K562 (cell line): ENCODE measurements at places on chromosomes 16 and 17. TPM values are rescaled to one million over a fixed set of nuclear protein-coding genes. Genes with fewer than 3 reads are reported as not detected.

- DNase-seq: peak; percentile 90
Observed at GRCh38 chr16:667780-668518, at the start of gene RHOT2. Gene RHOT2 (plus strand): TSS chr16:668132. CDS start chr16:668200, 68 bp downstream.

PRDM7 gene
- not detected in 2 replicates for polyA plus RNA-seq

GRCh38 chr16:81514568-81515258 is 70.1 kb downstream of the CMIP start:
- no peak for DNase-seq

DNA sequence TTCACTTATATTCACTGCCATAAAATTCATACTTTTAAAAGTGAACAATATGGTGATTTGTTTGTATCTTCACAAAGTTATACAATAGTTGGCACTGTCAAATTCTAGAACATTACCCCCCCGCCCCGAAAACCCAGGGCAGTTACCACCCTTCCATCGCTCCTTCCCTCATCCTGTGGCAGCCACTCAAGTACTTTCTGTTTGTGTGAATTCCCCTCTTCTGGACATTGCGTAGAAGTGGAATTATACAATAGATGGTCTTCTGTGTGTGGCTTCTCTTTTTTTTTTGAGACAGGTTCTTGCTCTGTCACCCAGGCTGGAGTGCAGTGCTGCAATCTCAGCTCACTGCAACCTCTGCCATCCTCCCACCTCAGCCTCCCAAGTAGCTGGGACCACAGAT is 58.6 kb downstream of the SPECC1 start:
- no peak for DNase-seq

DNA sequence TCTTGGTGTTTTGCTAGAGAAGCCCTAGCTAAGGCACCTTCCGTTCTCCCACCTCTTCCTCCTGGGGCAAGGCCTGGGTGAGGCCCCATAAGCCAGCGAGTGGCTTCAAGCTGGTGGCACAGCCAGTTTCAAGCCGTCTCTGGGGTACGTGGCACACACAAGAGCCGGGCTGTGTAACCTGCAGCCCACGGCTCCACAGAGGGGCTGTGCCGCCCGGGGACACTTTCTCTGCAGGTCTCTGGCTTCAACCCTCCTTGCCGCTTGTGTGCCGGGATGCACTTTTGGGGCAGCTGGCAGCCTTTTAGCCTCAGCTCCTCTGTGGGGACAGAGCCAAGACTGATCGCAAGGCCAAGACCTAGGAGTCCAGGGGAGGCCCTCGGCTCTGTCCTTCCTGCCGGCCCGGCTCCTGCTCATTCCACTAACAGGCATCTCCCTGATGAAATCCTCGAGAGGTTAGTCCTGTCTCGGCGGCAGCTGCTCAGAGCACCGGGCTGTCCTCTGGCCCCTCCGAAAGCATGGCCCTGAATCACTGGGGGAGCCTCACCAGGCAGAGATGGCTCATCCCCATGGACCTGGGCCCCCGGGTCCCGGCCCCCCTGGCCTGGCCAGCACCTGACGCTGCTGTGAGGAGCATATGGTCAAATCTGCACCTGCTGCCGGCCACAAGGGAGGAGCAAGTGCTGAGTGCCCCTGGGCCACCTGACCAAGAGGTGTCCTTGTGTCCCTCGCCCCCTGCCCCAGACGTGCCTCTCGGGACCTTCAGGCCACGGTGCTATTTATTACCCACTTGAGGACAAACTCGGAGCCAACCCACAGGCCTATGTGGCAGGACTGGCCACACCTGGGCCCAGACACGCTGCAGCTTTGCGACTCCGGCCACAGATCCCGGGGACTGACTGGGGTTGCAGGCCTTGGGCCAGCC is 98.5 kb downstream of the METRNL start:
- no peak for DNase-seq

CSH2 gene
- not detected in 2 replicates for polyA plus RNA-seq

- peak; percentile 24 for DNase-seq
Observed at GRCh38 chr16:28839899-28840298, 6.2 kb downstream of the TUFM start.

EXOC3L1 gene
- not detected in 2 replicates for polyA plus RNA-seq

DNA sequence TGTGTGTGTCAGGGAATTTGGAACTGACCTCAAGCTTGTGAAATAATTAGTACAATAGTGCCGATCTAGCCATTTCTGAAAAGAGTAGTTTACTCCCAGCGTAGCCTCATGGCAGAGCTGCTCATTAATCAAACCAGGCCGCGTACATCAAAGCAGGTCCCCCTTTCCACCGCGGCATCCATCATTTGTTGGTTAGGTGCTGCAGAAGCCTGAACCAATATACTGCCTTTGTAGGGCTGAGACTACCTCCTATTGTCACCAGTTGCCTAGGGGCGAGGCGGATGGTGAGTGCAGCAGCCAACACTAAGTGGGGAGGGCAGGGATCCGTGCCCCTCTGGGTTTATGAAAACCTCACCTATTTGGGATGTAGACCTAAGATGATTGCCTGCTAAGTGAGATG is 264.1 kb downstream of the TMEM114 start:
- DNase-seq: no peak

GRCh38 chr16:69329369-69330285 is 761 bp downstream of the PDF start:
- peak; percentile 51 for DNase-seq

ZNF778 gene
- polyA plus RNA-seq: 33.9 and 60.6 TPM in 2 replicates

DNA sequence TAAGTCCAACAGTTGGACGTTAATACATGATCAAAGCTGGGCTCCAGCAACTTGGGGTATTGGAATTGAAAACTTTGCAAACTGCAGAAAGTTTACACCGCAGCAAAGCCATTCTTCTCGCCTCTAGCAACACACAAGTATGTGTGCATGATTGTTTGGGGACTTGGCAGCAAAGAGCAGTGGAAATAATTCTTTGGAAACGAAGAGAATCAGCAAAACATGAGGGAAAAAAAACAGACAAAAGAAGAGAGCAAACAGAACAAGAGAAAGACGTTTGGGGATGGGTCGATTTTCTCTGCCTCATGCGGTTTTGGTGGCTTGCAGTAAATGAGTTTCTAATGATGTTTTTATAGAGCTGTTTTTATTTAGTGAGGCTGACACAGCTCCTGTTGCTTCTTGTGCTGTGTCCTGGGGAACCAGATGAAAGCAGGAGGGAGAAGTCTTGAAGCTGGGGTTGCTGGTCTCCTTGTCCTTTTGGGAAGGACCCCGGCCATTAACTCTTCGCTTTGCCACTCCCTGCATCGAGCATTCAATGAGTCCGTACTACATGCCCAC is 502.9 kb downstream of the GRIN2A start:
- no peak for DNase-seq

DNAI2 gene
- polyA plus RNA-seq: not detected in 2 replicates
